ENCODE measurements at places on chromosomes 1 and 21.

DNA sequence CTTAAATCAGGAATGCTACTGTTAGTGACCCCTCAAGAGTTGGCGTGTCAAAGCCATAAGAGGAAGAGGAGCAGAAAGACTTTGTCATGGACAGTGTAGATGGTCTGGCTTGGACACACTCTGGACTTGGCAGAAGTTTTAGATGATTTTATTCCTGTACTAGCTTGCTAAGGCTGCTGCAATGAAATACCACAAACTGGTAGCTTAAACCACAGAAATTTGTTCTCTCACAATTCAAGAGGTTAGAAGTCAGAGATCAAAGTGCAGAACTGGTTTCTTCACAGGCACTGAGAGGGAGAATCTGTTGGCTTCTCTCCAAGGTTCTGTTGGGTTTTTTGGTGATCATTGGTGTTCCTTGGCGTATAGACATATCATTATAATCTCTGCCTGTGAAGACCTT lies 869.8 kb upstream of the B3GALT2 start:
- DNase-seq: no peak

- no peak for DNase-seq
Measured at GRCh38 chr1:100528871-100529270, 9.1 kb upstream of the GPR88 start.

GRCh38 chr1:218810306-218810705 lies 363.4 kb upstream of the LYPLAL1 start:
- DNase-seq: no peak

DNA sequence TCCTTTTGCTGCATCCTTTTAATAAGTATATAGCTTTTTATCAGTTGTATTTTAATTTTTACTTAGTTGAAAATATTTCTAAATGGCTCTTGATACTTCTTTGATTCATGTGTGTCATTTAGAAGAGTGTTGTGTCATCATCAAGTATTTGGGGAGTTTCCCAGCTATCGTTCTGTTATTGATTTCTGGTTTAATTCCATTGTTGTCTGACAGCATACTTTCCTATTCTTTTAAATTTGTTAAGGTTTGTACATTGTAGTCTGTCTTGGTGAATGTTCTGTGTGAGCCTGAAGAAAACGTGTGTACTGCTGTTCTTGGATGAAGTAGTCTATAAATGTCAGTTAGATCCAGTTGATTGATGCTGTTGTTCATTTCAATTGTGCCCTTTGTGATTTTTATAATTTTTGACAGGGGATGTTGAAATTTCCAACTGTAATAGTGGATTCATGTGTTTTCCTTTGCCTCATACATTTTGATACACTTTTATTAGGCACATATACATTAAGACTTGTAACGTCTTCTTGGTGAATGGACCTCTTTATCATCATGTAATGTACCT lies 24.8 kb downstream of the SDCCAG8 start:
- no peak for DNase-seq
